ENCODE measurements at places on chromosomes 4 and X. TPM values are rescaled to one million over a fixed set of nuclear protein-coding genes. Genes with fewer than 3 reads are reported as not detected.

IL1RAPL2 gene
- polyA plus RNA-seq = not detected

HTATSF1 gene
- 35.7 TPM for polyA plus RNA-seq

SERTM2 gene
- 0.60 TPM for polyA plus RNA-seq

ARSJ gene
- 0.46 TPM for polyA plus RNA-seq

CLTRN gene
- not detected for polyA plus RNA-seq

CSAG1 gene
- polyA plus RNA-seq = not detected

HDX gene
- 0.23 TPM for polyA plus RNA-seq

TSC22D3 gene
- 272 TPM for polyA plus RNA-seq

SSX4 gene
- not detected for polyA plus RNA-seq

Measured in sigmoid colon (tissue), 7 donors.